ENCODE measurements at places on chromosomes 4 and X.

GRCh38 chr4:163127621-163128020, 39.1 kb downstream of the NAF1 start:
- DNase-seq = no peak

DNA sequence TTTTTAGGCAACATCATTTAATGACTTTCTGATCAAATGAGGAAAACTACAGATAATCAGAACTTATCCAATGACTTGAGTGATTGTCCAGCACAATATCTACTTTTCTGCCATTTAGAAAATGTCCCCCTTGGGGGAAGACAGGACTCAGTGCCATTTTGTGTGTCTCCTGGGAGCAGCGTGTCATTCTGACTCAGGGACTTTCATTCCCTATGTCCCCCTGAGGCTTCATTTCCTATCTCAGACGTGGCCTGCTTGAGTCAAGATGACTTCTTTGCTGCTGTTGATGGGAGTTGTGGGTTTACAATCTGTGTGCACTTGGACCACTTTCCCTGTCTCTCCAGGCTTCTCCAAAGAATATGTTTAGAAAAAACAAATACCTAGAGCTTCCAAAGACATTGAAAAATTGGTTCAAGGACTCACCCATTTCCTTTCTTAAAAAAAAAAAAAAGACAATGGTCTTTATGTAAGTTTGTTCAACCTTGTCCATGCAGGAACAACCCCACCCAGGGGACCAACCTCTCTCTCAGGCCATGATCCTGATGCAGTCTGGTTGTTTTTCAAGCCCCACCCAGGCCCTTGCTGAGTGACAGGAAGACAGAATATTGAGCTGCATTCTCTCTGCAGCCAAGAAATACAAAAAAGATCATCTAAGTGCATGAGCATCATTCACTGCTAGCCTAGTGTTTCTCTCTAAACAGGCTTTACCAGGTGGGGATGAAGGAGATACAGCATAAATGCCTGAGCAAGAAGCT, 34.3 kb upstream of the TMEM154 start:
- DNase-seq = no peak

DNA sequence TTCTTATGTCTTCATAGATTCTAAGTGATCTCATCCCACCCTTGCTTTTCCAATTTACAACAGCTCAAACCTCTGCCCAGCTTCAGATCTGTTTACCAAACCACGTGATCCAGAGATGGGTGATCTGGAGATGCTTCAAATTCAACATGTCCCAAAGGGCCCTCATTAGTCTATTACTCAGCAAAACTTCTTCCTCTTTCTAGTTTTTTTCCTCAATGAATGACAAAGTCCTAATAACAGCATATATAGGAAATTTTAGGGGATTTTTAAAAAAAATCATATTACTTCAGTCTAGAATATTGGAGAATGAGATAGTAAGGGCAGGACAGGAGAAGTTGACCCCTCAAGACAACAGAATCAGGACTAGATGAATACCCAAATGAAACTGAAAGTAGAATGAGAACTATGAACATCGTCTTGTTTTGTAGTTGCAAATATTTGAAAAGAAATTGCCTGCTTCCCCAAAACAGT, 127.1 kb downstream of the CFAP299 start:
- DNase-seq = peak; percentile 3

- no peak for DNase-seq
Observed at GRCh38 chr4:126441173-126442035, 1126.6 kb downstream of the FAT4 start.

DNA sequence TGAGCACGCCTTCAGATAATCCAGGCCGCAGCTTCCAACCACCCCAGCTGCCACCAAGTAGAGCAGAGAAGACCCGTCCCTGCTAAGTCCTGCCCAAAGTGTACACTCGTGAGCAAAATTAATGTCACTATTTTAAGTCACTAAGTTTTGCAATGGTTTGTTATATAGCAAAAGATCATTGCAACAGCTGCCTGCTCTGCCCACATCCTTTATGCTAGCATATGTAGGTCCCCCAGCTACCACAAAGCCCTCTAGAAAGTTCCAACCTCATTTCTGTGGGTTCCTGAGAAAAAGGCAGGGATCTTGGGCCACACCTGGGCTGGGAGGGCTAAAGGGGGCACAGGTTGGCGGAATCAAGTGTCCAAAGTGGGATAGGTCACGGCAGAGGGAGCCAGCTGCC, 346.9 kb downstream of the BCOR start:
- no peak for DNase-seq

- DNase-seq = no peak
Observed at GRCh38 chr4:6471307-6472007, 957 bp downstream of the PPP2R2C start.

DNA sequence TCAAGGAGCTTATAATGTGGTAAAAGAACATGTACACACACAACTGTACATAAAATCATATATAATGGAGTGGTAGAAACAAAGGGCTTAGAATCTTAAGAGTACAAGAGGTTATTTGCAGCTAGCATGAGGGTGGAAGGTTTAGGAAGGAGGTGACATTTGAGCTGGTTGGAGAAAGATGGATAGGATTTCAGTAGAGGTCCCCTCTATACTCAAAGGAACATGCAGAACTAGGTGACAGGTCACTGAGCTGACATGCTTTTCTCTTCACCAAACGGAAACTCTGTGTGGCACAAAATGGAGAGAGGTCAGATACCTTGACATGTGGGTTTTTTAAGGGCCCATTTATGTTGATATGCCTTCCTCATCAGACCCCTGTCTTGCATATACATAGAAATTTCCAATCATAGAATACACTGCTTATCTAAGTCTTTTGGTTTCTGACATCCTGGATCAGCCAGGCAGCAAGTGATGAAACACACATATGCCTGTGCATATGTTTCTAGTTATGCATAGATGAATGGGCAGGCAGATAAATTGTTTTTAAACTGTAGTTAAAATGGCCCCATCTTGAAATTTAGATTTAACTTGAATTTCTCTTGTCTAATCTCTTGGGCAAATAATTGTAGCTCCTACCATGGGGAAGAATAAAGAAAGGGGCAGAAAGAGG, 29.3 kb downstream of the CLCN5 start:
- no peak for DNase-seq

GRCh38 chrX:1713296-1713695, 98.4 kb downstream of the ASMT start:
- DNase-seq = no peak

DNA sequence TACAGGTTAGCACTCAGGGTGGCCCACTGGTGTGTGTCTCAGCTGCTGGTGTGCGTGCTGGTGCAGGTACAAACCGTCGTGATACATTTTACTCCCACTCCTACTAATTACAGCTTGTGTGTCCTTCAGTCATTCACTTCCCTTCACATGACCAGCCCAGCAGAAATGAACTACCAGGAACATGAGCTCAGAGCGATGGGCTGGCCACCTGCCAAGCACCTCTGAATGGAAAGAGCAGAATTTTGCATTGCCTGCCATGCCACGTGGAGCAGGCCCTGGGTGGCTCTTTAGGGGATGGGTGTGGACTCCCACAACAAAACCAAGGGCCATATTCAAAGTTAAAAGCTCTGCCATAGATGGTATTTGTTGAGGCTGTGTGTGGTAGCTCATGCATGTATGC, 58.9 kb upstream of the PGM2 start:
- DNase-seq = peak; percentile 33

DNA sequence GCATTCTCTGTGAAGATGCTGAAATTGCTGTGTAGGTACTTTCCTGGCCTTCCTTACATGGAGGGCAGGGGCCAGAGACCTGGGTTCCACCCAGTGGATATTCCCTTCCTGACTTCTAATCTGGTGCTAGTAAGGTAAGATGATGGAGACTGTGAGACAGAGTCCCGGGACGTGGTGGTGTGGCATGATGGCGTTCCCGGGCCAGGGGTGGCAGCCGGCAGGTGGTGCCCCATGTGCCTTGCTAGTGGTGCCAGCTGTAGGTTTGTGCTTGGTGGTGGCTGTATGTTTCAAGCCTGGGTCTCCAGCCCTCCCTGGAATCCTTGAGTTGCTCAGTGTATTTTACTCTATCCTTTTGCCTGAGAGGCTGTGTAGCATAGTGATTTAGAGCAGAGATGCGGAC, 10.9 kb downstream of the STOX2 start:
- no peak for DNase-seq

GRCh38 chr4:128700659-128701350, 108.7 kb upstream of the JADE1 start:
- no peak for DNase-seq

GRCh38 chrX:147776988-147777387, 134.7 kb upstream of the FMR1 start:
- DNase-seq = no peak

DNA sequence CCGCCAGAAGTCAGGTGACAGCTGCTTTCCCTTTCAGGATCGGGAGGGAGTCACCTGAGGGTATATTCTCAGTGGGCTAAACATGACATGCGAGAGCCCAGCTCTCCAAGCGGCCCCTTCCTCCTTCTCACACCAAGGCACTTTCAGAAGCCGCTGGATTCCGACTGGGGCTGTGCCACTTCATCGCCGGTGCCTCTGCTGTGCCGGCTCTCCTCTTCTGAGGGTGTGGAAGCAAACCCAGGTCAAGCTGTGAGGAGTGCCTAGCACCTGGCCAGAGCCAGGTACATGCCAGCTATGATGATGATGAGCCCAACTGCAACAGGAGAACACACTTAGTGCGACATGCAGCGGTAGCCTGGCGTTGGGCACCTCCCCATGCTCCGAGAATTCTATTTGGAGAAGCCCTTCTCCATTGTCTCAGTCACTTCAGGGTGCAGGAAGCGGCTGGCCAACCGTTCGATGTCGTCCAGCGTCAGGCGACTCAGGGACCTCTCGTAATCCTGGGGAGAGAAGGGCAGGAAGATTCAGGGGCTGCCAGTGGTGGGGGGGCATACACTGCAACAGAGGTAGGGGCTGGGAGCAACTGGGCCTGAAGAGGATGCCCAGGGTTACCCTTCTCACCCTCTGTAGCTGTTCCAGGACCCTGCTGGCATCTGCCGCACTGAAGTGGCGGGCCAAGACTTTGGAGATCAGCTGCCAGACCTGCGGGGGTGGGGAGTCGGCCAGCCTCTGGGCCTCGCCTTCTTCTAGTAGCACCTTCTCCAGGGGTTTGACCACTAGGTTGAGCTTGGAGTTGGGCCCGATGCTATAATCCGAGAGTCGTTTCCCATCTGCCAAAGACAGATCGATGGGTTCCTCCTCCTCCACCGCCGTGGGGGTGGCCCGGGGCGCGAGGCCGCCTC, 1.0 kb downstream of the UBL4A start:
- no peak for DNase-seq

DNA sequence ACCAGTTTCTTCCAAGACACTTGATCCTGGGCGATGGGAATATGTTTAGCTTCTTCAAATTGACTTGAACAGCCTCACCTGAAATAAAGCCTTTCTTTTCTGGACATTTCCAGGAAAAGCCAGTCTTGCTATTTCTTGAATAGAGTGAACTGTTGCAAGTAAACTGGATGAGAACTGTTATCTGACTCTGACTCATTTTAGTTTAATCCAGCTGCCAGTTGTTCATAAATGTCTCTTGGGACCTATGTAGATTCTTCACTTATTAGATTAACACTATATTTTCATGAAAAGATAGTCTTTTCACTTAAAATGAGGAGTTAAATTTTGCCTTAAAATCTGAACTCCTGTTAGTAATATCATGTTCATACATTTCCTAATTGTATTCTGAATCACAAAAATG, 615.4 kb upstream of the GALNT7 start:
- no peak for DNase-seq

- no peak for DNase-seq
Observed at GRCh38 chr4:114807357-114807756, 208.8 kb downstream of the UGT8 start.

DNA sequence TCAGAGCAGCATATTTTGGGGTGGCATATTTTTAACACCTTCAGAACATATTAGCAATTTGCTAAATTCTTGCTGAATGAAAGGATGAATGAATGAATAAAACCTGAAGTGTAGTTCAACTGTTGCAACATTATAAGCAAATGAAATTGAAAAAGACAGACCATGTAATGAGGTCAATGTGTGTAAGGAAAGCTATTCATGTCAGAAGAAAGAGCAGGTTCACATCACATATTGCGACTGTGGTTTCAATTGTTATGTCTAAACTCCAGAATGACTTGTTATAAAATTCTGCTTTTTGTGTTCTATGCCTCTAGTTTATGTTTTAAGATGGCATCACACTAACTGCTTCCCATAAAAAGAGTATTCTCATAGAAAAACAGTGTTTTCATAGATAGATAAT, 32.9 kb upstream of the DSPP start:
- DNase-seq = no peak

- no peak for DNase-seq
Observed at GRCh38 chr4:161555689-161556660, 607.8 kb downstream of the FSTL5 start.

GRCh38 chr4:73315091-73315490, 56.5 kb upstream of the ANKRD17 start:
- peak; percentile 68 for DNase-seq

- no peak for DNase-seq
Observed at GRCh38 chr4:146040623-146041022, 102.0 kb upstream of the ZNF827 start.

GRCh38 chr4:149120331-149121022, 678.3 kb upstream of the NR3C2 start:
- peak; percentile 8 for DNase-seq

- peak; percentile 62 for DNase-seq
Observed at GRCh38 chrX:139881572-139881971, 51.3 kb downstream of the ATP11C start.

DNA sequence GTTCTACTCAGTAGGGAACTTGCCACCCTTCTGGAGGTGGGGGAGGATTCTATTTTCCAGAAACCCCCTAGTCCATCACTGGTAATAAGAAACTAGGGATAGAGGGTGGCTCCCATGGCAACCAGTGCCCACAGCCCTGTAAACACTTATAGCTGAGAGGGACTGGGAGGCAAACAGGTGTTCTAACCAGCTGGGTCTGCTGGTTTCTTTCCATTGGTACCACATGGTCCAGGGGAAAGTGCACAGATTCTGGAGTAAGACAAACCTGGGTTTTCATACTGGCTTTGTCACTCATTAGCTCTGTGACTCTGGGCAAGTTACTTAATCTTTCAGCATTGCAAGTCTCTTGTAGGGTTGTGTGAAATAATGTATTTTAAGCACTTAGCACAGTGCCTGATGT, 26.9 kb downstream of the IGSF1 start:
- DNase-seq = no peak

DNA sequence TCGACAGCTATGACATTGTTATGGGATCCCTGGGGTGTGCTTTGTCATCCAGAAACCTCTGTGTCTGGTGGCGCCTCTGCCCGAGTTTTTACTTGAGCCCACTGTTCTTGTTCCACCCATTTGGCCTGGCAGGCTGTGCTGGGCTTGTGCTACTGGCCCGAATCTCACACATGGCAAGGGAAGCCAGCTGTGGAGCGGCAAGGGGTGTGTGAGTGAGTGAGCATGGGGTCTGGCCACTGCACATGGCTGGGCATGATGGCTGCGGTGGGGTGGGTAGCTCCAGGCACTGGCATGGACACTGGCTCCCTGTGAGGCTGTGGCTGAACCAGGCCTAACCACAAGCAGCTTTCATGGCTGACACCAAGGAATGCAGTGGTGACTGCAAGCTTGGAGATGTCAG, 89.2 kb downstream of the DACH2 start:
- no peak for DNase-seq

- DNase-seq = no peak
Observed at GRCh38 chrX:47204970-47205369, 11.3 kb downstream of the UBA1 start.

Data from EL (cell line).